Activated CD8-positive, alpha-beta memory T cell treated with anti-CD3 and anti-CD28 coated beads, Interleukin-2, amount 10 ng/mL, durations not matched to agents 7 days and 5 days (primary cell): ENCODE measurements at places on chromosomes 6 and 20. TPM values are rescaled to one million over a fixed set of nuclear protein-coding genes. Genes with fewer than 3 reads are reported as not detected.
A peak's percentile ranks its signal among the peaks of the same experiment; 100 is the strongest.

GRCh38 chr6:155120034-155120433 is 124.9 kb downstream of the TIAM2 start:
- no peak for DNase-seq
- H3K36me3 ChIP-seq, result no peaks in the 10 kb centered on the region
- no peak overlapping the region for H3K27ac ChIP-seq
- no peak overlapping the region for H3K4me3 ChIP-seq
- H3K27me3 ChIP-seq, result no peaks in the 10 kb centered on the region
- H3K4me1 ChIP-seq, result peaks cover 7% of the 10 kb centered on the region

GRCh38 chr6:144068794-144069193 is 26.6 kb downstream of the SF3B5 start:
- no peak overlapping the region for H3K4me3 ChIP-seq
- peaks cover 10% of the 10 kb centered on the region for H3K27me3 ChIP-seq
- peaks cover 31% of the 10 kb centered on the region for H3K4me1 ChIP-seq
- peaks cover 7% of the 10 kb centered on the region for H3K36me3 ChIP-seq
- no peak for DNase-seq
- H3K27ac ChIP-seq, result no peak overlapping the region

- no peak for DNase-seq
- H3K4me1 ChIP-seq, result peaks cover 5% of the 10 kb centered on the region
- peaks cover 24% of the 10 kb centered on the region for H3K27me3 ChIP-seq
- no peak overlapping the region for H3K4me3 ChIP-seq
Measured at GRCh38 chr6:24231438-24231977, 105.5 kb downstream of the NRSN1 start.

GRCh38 chr20:58745391-58745790 is 52.8 kb downstream of the NPEPL1 start:
- peaks cover 45% of the 10 kb centered on the region for H3K27me3 ChIP-seq
- no peak overlapping the region for H3K27ac ChIP-seq
- peak; percentile 23 for DNase-seq
- no peak overlapping the region for H3K4me3 ChIP-seq

DNA sequence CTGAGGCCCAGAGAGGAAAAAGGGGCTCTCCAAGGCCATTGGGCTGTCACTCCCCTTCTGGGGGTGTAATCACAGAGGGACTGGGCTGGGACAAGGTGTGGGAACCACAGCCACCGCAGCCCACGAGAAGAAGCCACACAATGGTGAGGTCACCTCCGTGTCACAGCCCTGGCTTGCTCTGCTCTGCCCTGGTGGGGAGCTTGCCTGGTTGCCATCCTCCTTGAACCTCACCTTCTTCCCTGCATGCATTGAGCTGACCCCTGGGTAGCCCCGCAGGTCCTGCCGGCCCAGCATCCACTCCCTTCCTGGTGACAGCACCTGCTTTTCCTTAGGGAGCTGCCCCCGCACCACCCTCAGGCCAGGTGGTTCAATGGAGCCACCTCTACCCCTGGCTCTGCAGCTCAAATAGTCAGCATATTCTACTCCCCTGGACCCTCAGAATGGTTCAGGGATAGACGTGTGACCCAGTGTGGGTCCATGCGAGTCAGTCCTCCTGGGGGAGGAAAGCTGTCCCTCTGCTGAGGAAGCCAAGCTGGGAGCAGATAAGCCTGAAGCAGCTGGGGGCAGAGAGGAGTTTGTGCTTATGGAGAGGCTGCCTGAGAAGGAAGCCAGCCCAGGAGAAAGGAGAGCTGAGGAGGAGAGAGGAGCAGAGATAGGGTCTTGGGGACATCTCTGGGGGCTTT is 21.3 kb downstream of the RBM38 start:
- peaks cover 22% of the 10 kb centered on the region for H3K4me1 ChIP-seq
- H3K27me3 ChIP-seq, result peaks cover 3% of the 10 kb centered on the region
- H3K36me3 ChIP-seq, result peaks cover 6% of the 10 kb centered on the region
- no peak overlapping the region for H3K27ac ChIP-seq
- DNase-seq, result peak; percentile 81

GRCh38 chr20:21395666-21396598 is 1.4 kb downstream of the NKX2-4 start:
- H3K27ac ChIP-seq, result peak overlapping the region; percentile 47
- peak overlapping the region; percentile 36 for H3K4me3 ChIP-seq
- peaks cover 11% of the 10 kb centered on the region for H3K36me3 ChIP-seq
- DNase-seq, result peak; percentile 56
- H3K27me3 ChIP-seq, result peaks cover 80% of the 10 kb centered on the region
- H3K4me1 ChIP-seq, result peaks cover 23% of the 10 kb centered on the region

DNA sequence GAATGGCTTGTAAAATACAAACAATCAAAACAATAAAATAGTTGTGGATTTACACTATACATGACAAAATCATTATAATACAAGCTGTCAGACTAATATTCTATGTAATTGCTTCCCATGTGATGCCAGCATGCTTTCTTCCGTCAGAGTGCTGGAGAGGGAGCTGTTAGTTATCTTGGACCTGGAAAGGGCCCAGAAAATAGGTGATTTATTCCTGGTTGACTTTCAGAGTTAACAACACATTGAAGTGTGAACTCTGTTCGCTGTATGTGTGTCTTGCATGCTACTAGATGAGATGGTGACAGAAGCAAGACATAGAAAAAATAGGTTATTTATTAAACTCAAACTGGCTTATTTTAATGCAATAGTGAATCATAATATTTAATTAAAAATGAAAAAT is 70.2 kb downstream of the CDYL start:
- H3K27me3 ChIP-seq, result no peaks in the 10 kb centered on the region
- no peak for DNase-seq
- H3K4me1 ChIP-seq, result peaks cover 10% of the 10 kb centered on the region
- H3K27ac ChIP-seq, result no peak overlapping the region

DNA sequence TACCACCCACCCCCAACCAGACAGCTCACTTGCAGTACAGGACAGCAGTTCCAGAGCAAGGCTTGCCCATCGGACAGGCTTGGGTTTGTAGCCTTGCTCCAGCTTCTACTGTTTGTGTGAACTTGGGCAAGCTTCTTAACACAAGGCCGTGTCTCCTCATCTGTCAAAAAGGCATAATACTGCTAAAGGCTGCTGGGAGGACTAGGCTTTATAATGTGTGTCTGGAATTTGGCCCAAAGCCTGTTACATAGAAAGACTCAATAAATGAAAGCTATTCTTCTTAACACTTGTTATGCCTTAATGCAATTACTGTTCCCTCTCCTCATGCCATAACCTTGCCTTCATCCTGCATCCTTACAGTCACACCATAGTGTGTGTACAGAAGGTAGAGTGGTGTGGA is 43.4 kb downstream of the LYRM4 start:
- no peaks in the 10 kb centered on the region for H3K36me3 ChIP-seq
- no peaks in the 10 kb centered on the region for H3K27me3 ChIP-seq
- no peak overlapping the region for H3K27ac ChIP-seq
- H3K4me3 ChIP-seq, result no peak overlapping the region
- DNase-seq, result no peak
- peaks cover 2% of the 10 kb centered on the region for H3K4me1 ChIP-seq

- no peak for DNase-seq
- no peaks in the 10 kb centered on the region for H3K36me3 ChIP-seq
- no peaks in the 10 kb centered on the region for H3K4me1 ChIP-seq
- H3K27ac ChIP-seq, result no peak overlapping the region
- no peak overlapping the region for H3K4me3 ChIP-seq
Measured at GRCh38 chr6:91081452-91082067, 494.7 kb upstream of the MAP3K7 start.

- H3K27ac ChIP-seq, result no peak overlapping the region
- peaks cover 10% of the 10 kb centered on the region for H3K4me1 ChIP-seq
- DNase-seq, result no peak
- H3K4me3 ChIP-seq, result no peak overlapping the region
Measured at GRCh38 chr6:100209323-100210136, 215.5 kb upstream of the MCHR2 start.

GRCh38 chr6:117653949-117654348 is 21.3 kb upstream of the NUS1 start:
- no peak for DNase-seq
- no peak overlapping the region for H3K27ac ChIP-seq
- no peaks in the 10 kb centered on the region for H3K27me3 ChIP-seq
- H3K36me3 ChIP-seq, result peaks cover 4% of the 10 kb centered on the region
- H3K4me3 ChIP-seq, result no peak overlapping the region

DNA sequence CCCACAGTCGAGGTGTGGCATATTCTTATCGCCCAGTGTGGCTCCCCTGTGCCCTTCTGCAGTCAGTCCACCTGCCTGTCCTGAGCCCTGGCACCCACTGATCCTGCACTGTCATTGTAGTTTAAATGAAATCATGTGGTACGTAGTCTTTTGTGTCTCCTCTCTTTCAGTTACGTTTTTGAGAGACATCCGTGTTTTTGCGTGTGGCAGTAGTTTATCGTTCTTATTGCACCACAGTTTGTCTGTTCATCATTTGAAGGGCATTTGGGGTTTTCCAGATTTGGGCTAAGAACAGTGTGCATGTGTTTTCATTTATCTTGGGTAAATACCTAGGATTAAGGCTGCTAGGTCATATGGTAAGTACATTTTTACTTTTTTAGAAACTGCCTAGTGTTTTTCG is 49.3 kb downstream of the SPATA2 start:
- H3K4me3 ChIP-seq, result no peak overlapping the region
- H3K27ac ChIP-seq, result peak overlapping the region; percentile 33
- no peaks in the 10 kb centered on the region for H3K27me3 ChIP-seq
- peaks cover 4% of the 10 kb centered on the region for H3K4me1 ChIP-seq
- peaks cover 19% of the 10 kb centered on the region for H3K36me3 ChIP-seq
- no peak for DNase-seq

GRCh38 chr6:149318581-149319286 is 1.2 kb downstream of the TAB2 start:
- H3K27ac ChIP-seq, result peak overlapping the region; percentile 91
- H3K36me3 ChIP-seq, result peaks cover 38% of the 10 kb centered on the region
- H3K4me1 ChIP-seq, result peaks cover 40% of the 10 kb centered on the region
- H3K27me3 ChIP-seq, result no peaks in the 10 kb centered on the region

- H3K36me3 ChIP-seq, result no peaks in the 10 kb centered on the region
- no peaks in the 10 kb centered on the region for H3K4me1 ChIP-seq
- H3K27ac ChIP-seq, result no peak overlapping the region
Measured at GRCh38 chr20:61477451-61477861, 225.4 kb downstream of the CDH4 start.

DNA sequence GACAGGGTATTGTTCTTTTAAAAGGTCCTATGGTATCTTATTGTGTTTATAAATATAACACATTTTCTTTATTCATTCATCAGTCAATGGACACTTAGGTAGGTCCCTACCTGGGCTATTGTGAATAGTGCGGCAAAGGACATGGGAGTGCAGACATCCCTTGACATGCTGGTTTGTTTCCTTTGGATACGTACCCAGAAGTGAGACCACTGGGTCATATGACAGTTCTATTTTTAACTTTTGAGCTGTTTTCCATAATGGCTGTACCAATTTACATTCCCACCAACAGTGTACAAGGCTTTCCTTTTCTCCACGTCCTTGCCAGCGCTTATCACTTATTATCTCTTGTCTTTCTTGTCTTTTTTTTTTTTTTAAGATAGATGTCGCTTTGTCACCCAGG is 627.5 kb downstream of the PRKN start:
- DNase-seq, result no peak
- H3K27me3 ChIP-seq, result no peaks in the 10 kb centered on the region
- H3K4me1 ChIP-seq, result no peaks in the 10 kb centered on the region
- H3K27ac ChIP-seq, result no peak overlapping the region
- H3K36me3 ChIP-seq, result no peaks in the 10 kb centered on the region

DNA sequence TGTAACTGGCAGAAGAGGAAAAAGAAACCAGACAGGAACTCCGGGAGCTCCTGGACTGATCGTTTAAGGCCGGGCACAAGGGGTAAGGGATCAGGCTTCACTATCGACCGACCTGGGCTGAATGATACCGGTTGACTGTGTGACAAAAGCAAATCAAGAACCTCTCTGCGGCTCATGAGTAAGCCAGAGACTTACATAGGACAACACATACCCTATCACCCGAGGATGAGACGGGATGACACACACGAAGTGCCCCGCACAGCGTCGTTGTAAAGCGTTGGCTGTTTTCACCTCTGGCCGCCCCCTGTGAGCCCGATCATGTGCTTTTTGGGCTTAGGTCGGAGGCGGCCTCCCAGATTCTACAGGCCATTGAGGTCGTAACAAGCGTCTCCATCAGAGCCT is 695 bp upstream of the TGIF2 start:
- peaks cover 37% of the 10 kb centered on the region for H3K4me1 ChIP-seq
- peak overlapping the region; percentile 94 for H3K27ac ChIP-seq
- DNase-seq, result peak; percentile 81
- H3K27me3 ChIP-seq, result no peaks in the 10 kb centered on the region

GRCh38 chr20:16601047-16601446 is 27.8 kb upstream of the KIF16B start:
- no peaks in the 10 kb centered on the region for H3K4me1 ChIP-seq
- DNase-seq, result no peak
- H3K36me3 ChIP-seq, result no peaks in the 10 kb centered on the region
- H3K27ac ChIP-seq, result no peak overlapping the region
- H3K27me3 ChIP-seq, result peaks cover 1% of the 10 kb centered on the region

DNA sequence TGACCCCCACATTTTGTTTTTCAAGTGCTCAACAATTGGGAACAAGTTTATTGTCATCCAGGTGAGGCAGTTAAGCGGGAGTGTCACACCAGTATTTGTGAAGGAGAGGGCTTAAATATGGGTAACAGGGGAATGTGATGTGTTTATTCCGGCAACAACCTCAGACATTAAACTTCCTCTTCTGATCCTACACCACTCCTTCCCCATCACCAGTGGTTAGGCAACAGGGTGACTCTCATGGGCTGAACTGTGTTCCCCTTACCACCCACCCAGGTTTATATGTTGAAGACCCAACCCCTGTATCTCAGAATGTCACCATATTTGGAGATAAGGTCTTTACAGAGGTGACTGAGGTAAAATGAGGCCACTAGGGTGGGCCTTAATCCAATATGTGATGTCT is 52.1 kb upstream of the RNF182 start:
- no peak overlapping the region for H3K4me3 ChIP-seq
- H3K27me3 ChIP-seq, result peaks cover 23% of the 10 kb centered on the region
- peaks cover 8% of the 10 kb centered on the region for H3K4me1 ChIP-seq
- H3K27ac ChIP-seq, result no peak overlapping the region

GRCh38 chr20:44247586-44248409 is 690 bp downstream of the GDAP1L1 start:
- no peak for DNase-seq
- H3K27ac ChIP-seq, result no peak overlapping the region
- H3K36me3 ChIP-seq, result no peaks in the 10 kb centered on the region

Gene ZSCAN26
- total RNA-seq, result 11.7 TPM

Gene RIPOR2
- 53.4 TPM for total RNA-seq

Gene LAMA4
- total RNA-seq, result not detected

Gene SYNGAP1
- 39.8 TPM for total RNA-seq

Gene SNHG17
- total RNA-seq, result 92.3 TPM

Gene SAPCD1
- total RNA-seq, result 19.2 TPM

Gene C20orf173
- total RNA-seq, result not detected

Gene TRIM40
- total RNA-seq, result not detected

Gene SNAI1
- total RNA-seq, result 0.21 TPM
